Mesangial cell (primary cell): ENCODE measurements at places on chromosomes 6 and 20. TPM values are rescaled to one million over a fixed set of nuclear protein-coding genes. Genes with fewer than 3 reads are reported as not detected.

DDR1 gene
- 55.7 and 224 TPM in 2 replicates for total RNA-seq

ENPP5 gene
- 0.81 and 3.8 TPM in 2 replicates for total RNA-seq

RSPO4 gene
- 0.13 and 0.16 TPM in 2 replicates for total RNA-seq

PEX7 gene
- 7.5 and 10.1 TPM in 2 replicates for total RNA-seq

LZTS3 gene
- 5.8 and 7.0 TPM in 2 replicates for total RNA-seq

RSPO3 gene
- total RNA-seq, result 0.16 and 0.25 TPM in 2 replicates

SLC17A9 gene
- 12.5 and 33.6 TPM in 2 replicates for total RNA-seq

KCNK17 gene
- total RNA-seq, result not detected in 2 replicates

PAK5 gene
- not detected in 2 replicates for total RNA-seq

DNMT3B gene
- 10.8 and 18.7 TPM in 2 replicates for total RNA-seq

PROCR gene
- 92.4 and 93.2 TPM in 2 replicates for total RNA-seq

MOXD1 gene
- 50.0 and 115 TPM in 2 replicates for total RNA-seq

EFCAB8 gene
- total RNA-seq, result under 0.01 TPM in 1 of 2 replicates, not detected in the other

OR12D2 gene
- not detected in 2 replicates for total RNA-seq

RIMS4 gene
- total RNA-seq, result not detected in 2 replicates

CLPSL1 gene
- not detected in 2 replicates for total RNA-seq

GTSF1L gene
- total RNA-seq, result not detected in 2 replicates

ENPP1 gene
- total RNA-seq, result 5.4 and 15.5 TPM in 2 replicates

NR2E1 gene
- not detected in 2 replicates for total RNA-seq

GSTA1 gene
- not detected in 2 replicates for total RNA-seq

MLN gene
- total RNA-seq, result not detected in 2 replicates

SLC17A2 gene
- total RNA-seq, result 0.25 TPM in 1 of 2 replicates, not detected in the other

RAET1L gene
- total RNA-seq, result 0.25 and 0.65 TPM in 2 replicates

ZBTB9 gene
- total RNA-seq, result 6.0 and 7.1 TPM in 2 replicates

LST1 gene
- total RNA-seq, result not detected in 2 replicates

CCN5 gene
- 0.25 TPM in 1 of 2 replicates, not detected in the other for total RNA-seq

GPANK1 gene
- 10.1 and 12.8 TPM in 2 replicates for total RNA-seq

SUPT3H gene
- 12.2 and 16.5 TPM in 2 replicates for total RNA-seq

SOX12 gene
- total RNA-seq, result 11.2 and 23.3 TPM in 2 replicates
